NCI-H1417 treated with DMSO at 0.1 percent for 48 hours (cell line): ENCODE measurements at places on chromosomes 3 and 15.

DNA sequence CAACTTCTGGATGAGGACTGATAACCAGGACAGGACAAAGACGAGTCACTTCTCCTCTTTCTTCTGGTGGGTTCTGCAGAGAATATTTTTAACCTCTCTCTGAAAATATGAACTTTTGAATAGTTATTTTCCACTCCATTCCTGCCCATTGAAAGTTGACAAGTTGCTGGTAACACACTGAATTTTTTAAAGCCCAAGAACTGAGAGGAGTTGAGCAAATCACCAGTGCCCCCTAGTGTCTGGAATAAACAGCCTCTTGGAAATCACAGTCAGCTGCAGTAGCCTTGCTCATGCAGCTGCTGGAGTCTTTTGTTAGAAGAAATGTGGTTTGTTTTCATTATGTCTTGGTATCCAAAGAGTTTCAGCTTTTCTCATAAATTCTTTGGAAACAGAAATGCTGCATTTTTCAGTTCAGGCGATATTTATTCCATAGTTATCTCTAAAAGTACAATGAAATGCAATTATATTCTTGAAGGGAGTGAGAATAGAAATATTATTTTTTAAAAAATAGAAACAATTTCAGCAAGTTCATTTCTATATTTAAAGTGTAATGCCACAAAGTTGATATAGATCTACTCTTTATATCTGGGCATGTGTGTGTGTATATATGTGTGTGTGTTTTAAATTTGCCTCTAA is 741.0 kb upstream of the CBLB start:
- DNase-seq: peak; percentile 63

DNA sequence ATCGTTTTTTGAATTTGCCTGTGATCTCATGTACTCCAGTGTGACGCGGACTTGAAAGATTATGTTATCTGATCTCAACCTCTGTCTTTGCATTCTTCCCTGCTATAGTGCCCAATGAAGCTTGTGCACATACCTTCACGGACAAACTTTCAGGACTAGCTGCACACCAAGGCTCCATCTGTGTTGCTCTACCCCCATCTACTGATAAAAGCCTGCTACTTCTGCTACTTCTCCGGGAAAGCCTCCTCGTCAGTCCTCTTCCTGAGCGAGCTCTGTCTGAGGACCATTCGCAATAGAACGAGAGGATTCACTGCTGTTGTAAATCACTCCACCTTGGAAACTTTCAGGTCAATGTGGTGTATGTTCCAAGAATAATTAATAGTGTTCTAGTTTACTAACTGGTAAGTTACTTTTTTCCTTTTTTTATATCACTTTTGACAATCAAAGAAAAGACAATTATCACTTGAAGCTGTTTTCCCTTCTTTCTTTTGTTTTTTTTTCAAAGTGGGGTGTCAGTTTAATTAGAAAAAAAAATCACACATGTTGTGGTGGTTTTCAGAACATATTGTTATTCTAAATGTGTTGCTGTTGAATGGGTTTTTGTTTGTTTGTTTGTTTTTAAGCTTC is 217.6 kb downstream of the ARRDC4 start:
- peak; percentile 30 for DNase-seq

DNA sequence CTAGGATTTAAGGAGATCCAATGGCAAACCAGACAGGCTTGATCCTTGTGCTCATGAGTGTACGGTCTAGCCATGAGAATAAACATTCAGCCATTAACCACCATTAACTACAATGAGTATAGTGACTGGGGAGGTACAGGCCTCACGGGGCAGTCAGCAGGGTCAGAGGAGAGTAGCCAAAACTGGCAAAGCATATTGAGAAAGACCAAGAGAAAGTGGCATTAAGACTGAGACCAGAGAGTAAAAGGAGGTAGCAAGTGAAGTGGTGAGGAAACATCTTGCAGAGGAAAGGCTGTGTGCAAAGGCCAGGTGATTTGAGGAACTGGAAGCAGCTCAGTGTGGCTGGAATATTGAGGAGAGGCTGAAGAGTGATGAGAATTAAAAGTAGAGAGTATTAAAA is 407.2 kb upstream of the LMCD1 start:
- no peak for DNase-seq

- no peak for DNase-seq
Measured at GRCh38 chr15:101174152-101174920, 77.5 kb downstream of the CHSY1 start.

DNA sequence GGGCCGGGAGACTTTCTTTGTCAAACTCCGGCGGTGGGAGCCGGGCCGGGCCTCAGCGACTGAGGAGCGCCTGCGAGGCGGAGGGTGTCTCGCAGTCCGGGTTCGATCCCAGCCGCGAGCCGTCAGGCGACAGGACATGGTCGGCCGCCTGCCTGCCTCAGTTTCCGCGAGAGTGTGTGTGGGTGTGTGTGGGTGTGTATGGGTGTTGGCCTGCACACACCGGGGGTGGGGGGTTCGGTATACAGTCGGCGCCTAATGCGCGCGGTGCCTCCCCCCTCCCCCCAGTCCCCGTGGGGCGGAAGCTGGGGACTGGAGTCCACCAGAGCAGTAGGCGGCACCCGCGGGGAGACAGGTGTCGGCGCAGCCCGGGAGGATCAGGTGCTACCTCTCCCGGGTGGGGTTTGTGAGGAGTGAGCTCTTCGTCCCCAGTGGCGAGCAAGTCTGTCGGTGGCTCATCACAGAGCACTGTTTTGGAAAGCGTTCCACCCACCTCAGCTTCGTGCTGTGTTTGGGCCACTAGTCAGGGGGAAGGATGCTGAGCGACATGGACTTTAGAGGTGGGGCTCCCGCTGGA is 246.3 kb downstream of the GOLGA6L6 start:
- DNase-seq: no peak

DNA sequence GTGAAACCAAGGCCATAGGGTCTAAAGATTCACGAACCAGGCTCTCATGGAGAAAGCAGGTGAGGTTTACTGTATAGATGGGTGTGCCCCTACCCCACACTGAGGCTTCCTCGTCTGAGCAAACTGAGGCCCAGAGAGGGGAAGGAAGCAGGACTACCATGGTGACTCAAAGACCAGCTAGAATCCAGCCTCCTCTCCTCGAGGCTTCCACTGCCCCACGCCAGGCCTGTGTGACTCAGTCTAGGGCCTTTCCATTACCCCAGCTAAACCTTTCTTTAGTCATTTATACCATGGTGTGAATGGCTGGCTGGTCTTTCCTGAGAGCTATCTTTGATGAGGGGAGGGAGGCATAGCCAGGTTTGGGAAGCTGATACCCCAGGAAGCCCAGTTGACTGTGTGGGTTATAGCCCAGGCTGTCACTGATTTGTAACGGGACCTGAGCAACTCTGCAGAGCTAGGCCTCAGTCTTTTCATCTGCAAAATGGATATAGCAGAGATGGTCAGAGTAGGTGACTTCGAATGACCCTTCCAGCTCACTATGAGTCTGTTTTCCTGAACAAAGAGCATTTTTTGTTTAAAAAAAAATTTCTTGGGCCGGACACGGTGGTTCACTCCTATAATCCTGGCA is 3.0 kb upstream of the RHO start:
- no peak for DNase-seq

GRCh38 chr3:139197251-139197650 is 146.6 kb upstream of the MRPS22 start:
- DNase-seq: no peak

DNA sequence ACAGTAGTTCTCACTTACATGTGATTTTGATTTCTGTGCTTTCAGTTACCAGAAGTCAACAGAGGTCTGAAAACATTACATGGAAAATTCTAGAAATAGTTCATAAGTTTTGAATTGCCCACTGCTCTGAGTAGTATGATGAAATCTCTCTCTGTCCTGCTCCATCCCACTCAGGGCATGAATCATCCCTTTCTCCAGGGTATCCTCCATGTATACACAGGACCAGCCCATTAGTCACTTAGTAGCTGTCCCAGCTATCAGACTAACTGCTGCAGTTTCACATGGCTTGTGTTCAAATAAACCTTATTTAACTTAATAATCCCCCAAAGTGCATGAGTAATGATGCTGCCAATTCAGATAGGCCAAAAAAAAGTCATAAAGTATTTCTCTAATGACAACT is 38.6 kb downstream of the EPHA3 start:
- no peak for DNase-seq

DNA sequence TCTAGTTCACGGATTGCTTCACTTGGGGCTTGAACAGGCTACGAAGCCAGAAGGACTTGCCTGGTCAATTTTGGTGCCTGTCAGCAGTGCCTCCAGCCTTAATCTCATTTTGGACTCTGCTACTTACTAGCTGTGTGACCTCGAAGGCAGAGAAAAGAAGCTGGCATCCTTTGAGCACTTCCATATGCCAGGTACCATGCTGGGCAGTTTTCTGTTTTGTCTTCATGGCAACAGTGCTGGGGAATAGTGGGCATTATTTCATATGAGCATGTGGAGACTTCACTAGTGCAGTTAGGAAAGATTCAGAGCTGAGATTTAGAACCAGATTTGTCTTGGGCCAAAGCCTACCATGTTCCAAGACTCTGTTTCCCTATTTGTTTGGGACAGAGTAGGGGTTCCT is 92.2 kb downstream of the LRTM1 start:
- no peak for DNase-seq

DNA sequence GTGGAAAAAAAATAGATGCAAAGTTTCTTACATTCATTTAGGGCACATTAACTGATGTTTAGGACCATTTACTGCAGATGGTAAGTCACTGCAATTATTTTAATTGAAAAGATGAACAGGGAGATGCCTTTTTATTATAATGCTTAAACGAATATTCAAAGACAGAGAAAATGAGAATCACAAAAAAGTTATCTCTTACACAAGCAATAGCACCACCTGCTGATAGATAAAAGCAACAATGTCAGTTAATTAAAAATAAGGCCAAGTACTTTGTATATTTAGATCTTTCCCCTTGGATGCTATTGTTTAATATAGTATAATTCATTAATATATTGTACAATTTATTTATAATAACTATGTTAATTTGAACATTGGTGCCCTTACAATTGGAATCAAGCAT is 55.9 kb downstream of the IFT80 start:
- no peak for DNase-seq

- DNase-seq: no peak
Measured at GRCh38 chr15:40343512-40343911, 2.8 kb upstream of the CCDC9B start.

GRCh38 chr3:32097768-32098167 is 8.7 kb upstream of the GPD1L start:
- DNase-seq: no peak

DNA sequence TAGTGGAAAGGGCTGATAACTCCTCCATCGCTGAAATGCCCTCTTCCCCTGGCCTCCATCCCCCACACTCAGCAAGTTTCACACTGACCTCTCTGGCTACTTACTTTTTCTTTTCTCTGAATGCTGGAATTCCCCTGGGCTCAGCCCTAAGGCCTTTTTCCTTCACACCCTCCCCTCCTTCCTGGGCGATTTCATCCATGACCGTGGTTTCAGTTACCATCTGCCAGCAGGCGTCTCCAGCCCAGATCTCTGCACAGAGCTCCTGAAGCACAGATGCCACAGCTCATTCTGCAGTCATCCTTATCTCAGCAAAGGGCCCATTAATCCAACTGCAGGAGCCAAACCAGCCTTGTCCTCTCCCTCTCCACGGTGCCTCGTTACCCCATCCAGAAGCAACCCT is 114.0 kb downstream of the RFTN1 start:
- DNase-seq: no peak

GRCh38 chr3:78941587-78941986 is 826.2 kb downstream of the ROBO1 start:
- no peak for DNase-seq

GRCh38 chr3:195540027-195540426 is 3.1 kb downstream of the PPP1R2 start:
- DNase-seq: no peak

GRCh38 chr3:18228060-18228459 is 197.1 kb downstream of the SATB1 start:
- no peak for DNase-seq
